ENCODE measurements at places on chromosomes 4 and X.

DNA sequence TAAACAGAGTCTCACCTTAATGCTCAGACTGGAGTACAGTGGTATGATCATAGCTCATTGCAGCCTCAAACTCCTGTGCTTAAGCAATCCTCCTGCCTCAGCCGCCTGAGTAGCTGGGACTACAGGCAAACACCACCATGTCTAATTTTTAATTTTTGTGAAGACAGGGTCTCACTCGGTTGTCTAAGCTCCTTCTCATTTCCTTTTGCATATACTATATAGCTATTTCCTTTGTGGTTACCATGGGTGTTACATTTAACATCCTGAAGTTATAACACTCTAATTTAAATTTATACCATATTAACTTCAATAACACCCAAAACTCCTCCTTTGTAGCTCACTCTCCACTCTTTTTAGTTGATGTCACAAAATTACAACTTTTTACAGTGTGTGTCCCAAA, 114.3 kb downstream of the DCK start:
- no peak for DNase-seq

DNA sequence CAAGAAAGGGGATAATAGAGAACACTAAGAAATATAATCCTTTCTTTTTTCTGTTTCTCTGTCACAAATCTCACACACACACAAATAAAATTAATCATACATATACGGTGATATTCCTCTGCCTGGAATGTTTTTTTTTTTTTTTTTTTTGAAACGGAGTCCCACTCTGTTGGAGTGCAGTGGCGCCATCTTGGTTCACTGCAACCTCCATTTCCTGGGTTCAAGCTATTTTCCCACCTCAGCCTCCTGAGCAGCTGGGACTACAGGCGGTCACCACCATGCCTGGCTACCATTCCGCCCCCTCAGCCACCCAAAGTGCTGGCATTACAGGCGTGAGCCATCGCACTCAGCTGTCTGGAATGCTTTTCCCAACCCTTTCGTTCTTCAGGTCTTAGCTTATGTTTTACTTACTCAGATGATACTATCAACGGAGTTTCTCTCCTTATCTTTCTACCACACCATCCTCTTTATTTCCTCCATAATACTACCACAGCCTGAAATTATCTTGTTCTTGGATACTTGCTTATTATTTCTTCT, 69.3 kb downstream of the ANKRD17 start:
- no peak for DNase-seq

GRCh38 chr4:83780053-83780733, 244.3 kb downstream of the GPAT3 start:
- DNase-seq: no peak

- DNase-seq: no peak
Observed at GRCh38 chrX:3690140-3690539, 23.3 kb downstream of the PRKX start.

- DNase-seq: no peak
Observed at GRCh38 chr4:14157262-14157661, 529.7 kb upstream of the BOD1L1 start.

DNA sequence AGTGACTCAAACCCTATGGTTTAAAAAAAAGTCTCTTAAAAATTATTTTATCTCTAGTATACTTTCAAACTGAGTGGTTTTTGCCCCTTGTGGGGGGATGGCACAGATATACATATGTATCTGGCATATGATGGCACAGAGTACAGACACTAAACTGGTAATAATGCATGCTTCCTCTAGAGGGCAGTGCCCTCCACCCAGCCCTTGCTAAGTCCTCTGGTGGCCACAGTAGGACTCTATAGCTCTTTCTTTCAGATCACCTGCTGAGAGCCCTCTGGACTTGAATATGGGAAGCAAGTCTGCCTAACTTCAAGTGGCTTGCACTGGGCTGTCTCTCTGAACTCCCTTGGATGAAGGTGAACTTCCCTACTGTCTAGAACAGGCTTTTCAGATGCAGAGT, 66.3 kb downstream of the TSPAN7 start:
- DNase-seq: no peak

Data from head of caudate nucleus (tissue), 42 donors.